ENCODE measurements at places on chromosomes 6 and 20.

GRCh38 chr20:33789109-33789857 is 21.9 kb upstream of the CHMP4B start:
- peak; percentile 92 for DNase-seq

GRCh38 chr20:9375221-9375681 is 139.1 kb upstream of the LAMP5 start:
- DNase-seq = no peak

DNA sequence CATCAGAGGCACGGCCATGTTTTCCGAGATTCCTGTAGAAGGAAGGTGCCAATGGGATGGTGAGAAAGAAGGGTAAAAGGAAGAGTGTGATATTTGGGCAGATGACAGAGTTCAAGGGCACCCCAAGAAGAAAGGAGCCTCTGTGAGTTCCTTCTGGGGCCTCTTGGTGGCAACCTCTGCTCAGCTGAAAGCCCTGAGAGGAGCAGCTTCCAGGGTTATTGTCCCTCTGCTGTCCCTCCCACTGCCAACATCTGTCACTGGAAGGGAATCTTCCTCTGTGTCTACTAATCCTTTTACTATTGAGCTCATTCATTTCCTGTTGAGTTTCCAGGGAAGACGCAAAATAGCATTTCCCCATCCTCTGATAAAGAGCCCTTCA is 40.0 kb upstream of the KCNK16 start:
- DNase-seq = peak; percentile 56

DNA sequence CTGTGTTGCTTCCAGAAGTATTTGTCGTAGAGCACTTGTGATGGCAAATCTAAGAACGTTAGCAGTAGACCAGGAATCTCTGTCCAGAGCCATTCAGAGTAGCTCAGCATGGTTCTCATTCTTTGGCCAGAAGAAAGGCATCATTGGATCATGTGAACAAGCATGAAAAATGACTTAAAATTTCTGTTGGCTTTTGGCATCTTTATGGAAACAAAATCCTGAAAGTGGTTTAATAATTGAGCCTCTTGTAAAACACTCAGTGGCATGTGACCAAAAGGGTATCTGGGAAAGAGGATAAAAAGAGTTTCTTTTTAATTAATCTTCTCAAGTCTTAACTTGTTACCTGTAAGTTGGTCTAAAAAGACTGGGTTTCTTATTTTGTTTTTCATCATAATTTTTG is 55.2 kb downstream of the PTPN1 start:
- DNase-seq = no peak

Data from AG10803 (cell line).